ENCODE measurements at places on chromosomes 3 and 15. TPM values are rescaled to one million over a fixed set of nuclear protein-coding genes. Genes with fewer than 3 reads are reported as not detected.

DNA sequence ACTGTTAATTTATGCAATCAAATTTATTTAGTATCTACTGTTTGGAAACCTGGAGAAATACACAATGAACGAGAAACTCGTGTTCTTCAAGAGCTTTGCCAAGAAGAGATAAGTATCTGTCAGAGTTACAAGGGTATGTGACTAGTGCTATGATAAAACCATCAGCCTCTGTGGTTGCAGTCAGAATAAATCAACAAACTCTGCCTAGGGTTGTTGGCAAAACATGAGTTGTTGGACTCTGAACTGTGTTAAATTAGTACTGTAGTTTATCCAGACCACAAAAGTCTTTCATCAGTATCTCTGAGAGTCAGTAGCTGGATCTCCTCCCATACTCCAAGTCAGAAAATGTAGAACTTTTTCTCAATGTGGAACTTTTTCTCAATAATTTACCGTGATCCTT lies 918.4 kb downstream of the NAALADL2 start:
- DNase-seq = no peak

DNA sequence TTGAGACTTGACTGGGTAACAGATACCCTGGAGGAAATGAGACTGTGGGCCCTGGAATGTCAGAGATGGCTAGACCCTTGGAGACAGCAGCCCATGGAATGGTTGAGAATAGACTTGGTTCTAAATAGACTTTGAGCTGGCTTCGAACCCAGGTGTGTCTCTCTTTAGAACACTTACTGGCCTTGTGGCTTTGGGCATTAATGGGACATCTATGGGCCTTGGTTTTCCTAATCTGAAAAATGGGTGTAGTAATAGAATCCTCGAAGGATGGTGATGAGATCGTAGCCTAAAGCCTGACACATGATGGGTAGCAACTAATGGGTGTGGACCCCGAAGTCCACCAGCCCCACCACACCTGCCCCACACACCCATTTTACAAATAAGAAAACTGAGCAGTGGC lies 119.2 kb downstream of the TMEM266 start:
- DNase-seq = no peak

- DNase-seq = no peak
Measured at GRCh38 chr3:68793759-68794701, 138.3 kb downstream of the TAFA4 start.

GRCh38 chr3:195075199-195075940 lies 195.6 kb downstream of the XXYLT1 start:
- DNase-seq = no peak

- DNase-seq = no peak
Measured at GRCh38 chr3:111669926-111670630, 74.9 kb upstream of the ZBED2 start.

DNA sequence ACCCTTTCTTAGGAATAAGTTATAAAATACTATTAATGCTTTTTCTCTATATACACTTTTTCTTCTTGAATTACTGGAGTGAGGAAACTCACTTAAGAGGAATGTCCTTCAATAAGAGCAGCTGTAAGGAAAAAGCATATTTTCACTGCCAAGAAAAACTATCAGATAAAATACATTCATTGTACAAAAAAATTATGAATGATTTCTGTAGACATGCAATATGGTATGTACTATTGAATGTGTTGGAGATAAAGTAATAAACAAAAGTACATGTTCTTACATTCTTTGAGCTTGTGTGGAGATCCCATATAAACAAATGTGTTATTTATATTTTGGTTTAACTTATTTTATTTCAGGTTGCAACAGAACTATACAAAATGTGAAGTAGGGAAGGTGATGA lies 241.0 kb upstream of the ZNF717 start:
- DNase-seq = no peak

FBXO40 gene
- 103 TPM for total RNA-seq

- DNase-seq = no peak
Measured at GRCh38 chr3:191254098-191254873, 55.2 kb downstream of the OSTN start.

- no peak for DNase-seq
Measured at GRCh38 chr3:195104340-195104739, 166.6 kb downstream of the XXYLT1 start.

CPEB1 gene
- total RNA-seq = 0.07 TPM

GABRR3 gene
- not detected for total RNA-seq

Data from heart left ventricle (tissue), 16 donors.